ENCODE measurements at places on chromosomes 4 and X.

DNA sequence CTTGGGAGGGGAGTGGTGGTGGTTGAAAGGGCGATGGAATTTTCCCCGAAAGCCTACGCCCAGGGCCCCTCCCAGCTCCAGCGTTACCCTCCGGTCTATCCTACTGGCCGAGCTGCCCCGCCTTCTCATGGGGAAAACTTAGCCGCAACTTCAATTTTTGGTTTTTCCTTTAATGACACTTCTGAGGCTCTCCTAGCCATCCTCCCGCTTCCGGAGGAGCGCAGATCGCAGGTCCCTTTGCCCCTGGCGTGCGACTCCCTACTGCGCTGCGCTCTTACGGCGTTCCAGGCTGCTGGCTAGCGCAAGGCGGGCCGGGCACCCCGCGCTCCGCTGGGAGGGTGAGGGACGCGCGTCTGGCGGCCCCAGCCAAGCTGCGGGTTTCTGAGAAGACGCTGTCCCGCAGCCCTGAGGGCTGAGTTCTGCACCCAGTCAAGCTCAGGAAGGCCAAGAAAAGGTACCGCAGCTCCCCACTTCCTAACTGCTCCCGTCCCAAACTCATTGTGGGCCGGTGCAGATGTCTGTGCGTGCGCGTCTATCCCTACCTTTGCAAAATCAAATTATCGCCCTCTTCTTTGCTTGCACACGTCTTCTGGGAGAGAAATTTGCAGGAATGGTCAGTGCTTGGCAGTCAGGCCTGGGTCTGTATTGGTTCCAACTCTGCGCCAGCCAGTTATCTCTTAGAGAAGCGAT is 533 bp downstream of the IL15 start:
- DNase-seq, result no peak

GRCh38 chr4:175671491-175671934 is 140.6 kb downstream of the GPM6A start:
- DNase-seq, result no peak

GRCh38 chrX:128021566-128021965 is 30.6 kb downstream of the ACTRT1 start:
- DNase-seq, result no peak

- no peak for DNase-seq
These were observed 18.5 kb downstream of the STBD1 start for GRCh38 chr4:76325072-76325471.

DNA sequence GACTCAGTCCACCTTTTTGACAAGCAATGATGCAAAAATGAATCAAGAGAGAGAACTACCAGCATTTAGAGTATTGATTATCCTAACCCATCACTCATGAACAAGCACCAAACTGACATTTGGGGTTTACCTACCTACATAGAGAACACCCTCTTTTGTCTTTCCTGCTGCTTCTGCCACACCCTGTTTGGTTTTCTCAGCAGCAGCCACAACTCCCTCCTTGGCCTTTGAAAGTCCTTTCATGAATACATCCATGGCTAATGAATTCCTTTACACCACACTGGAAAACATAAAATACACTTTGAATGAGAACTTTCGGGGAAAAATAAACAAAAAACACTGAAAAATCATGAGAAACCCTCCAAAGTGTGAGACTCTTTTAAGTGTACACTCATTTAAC is 1.5 kb downstream of the SNCA start:
- no peak for DNase-seq

- DNase-seq, result no peak
These were observed 8.6 kb upstream of the TKTL2 start for GRCh38 chr4:163482190-163482589.

GRCh38 chrX:723781-724180 is 93.2 kb downstream of the SHOX start:
- DNase-seq, result no peak

GRCh38 chr4:105137121-105137875 is 9.4 kb upstream of the TET2 start:
- no peak for DNase-seq

DNA sequence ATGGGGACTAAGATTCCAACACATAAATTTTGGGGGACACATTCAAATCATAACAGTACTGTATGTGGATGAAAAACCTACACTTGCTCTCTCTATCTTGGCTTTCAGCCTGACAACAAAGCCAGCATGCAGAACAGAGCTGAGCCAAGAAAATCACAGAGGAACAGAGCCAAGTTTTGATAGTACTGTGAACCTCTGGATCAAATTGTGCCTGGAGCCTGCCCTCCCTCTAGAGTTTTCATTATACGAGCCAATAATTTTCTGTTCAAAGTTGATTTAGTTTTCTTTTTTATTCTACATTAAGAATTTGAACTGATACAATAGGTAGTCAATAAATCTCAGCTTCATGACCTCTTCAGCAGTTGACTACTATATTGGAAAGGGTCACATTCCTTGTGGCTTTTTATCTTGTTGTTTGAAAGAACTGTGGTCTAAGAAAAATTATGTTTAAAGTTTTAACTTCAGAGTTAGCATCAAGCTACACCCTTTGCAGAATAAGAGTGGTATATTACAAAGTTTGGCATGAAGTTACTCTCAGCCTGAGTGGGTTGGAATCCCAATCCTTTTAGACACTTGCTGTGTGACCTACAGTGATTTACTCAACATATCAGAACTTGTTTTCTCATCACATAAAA is 31.1 kb downstream of the GRID2 start:
- DNase-seq, result no peak

- no peak for DNase-seq
These were observed 324.3 kb downstream of the PTTG2 start for GRCh38 chr4:38284294-38285030.

DNA sequence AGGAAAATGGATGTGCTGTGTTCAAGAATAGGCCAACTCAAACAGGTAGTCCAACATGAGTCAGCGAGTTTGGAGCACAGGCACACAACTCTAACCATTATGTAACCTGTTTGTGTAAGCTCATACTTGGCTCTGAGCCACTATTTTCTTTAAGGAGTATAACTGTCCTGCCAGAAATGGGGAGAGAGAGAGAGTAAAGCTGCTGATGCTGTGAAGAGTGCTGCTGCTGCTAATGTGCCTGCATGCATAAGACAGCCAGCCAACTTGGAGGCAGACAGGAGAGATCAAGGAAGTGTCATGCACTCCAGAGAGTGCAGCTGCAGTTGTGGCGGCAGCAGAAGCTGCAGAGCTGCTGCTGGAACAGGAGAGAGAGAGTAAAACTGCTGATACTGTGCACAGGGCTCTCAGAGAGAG is 11.7 kb upstream of the STATH start:
- DNase-seq, result no peak

GRCh38 chr4:52750819-52751486 is at the start of gene ERVMER34-1:
Gene ERVMER34-1, minus strand, starts transcription at chr4:52751425. Its CDS starts 5,905 bp downstream, at chr4:52745520.
- DNase-seq, result no peak

DNA sequence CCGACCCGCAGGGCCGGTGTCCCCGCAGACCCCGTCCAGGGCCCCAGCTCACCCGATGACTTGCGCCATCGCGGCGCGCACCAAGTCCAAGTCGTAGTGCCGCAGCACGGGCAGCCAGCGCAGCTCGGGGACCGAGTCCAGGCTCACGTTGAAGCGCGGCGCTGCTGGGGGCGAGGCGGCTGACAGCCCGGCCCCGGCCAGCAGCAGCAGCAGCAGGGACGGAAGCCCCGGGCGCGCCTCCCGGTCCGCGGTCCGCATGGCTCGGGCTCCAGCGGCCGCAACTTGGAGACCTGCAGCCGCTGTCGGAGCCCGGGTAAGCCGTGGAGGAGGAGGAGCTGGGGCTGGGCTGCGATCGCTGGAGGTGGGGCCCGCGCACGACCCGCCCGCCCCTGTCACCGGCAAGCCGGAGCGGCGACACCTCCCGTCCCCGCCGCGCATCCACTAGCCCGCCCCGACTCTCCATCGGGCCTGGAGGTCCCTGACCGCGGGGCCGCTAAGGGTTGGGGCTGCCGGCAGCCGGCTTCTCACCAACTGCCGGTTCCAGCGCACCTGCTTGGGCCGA is at the start of gene NAAA:
TSS of gene NAAA (minus strand) at position 322 of the 562 bp plus-strand sequence. CDS start at position 258, 64 bp downstream.
- DNase-seq, result no peak

- no peak for DNase-seq
These were observed 54.2 kb upstream of the SPANXN3 start for GRCh38 chrX:143571521-143571920.

DNA sequence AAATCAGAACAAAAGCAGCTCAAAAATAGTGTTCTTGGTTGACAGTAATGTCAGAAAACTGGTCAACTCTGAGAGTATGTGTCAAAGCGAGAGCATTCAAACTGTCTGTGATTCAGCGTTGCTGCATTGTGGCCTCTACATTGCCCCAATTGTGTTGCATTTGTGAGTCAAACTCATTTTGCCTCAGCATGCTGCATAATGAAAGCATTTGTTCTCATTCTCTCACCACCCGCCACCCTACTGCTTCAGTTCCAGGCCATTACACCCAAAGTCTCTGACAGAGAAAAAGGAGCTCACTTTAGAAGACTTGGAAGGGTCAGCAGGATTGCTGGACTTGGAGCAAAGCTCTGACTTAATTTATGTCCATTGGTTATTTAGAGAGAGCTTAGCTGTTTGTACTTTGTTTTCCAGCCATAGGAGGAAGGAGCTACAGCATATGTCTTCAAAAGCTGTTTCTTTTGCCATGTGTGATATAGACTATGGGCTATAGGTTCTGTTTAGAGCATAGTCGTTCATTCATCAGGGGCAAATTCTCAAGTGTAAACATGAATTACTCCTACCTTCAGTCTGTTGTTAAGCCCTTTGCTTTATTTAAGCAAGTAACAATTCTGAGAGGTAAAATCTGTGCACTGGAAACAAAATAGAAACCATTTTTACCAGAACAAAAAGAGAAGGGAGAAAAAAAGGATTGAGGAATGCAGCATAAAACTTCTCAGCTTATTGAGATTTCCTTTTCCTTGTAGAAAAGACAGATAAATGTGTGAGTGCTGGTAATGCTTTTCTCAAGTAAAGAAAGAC is 153.4 kb upstream of the ANK2 start:
- no peak for DNase-seq

DNA sequence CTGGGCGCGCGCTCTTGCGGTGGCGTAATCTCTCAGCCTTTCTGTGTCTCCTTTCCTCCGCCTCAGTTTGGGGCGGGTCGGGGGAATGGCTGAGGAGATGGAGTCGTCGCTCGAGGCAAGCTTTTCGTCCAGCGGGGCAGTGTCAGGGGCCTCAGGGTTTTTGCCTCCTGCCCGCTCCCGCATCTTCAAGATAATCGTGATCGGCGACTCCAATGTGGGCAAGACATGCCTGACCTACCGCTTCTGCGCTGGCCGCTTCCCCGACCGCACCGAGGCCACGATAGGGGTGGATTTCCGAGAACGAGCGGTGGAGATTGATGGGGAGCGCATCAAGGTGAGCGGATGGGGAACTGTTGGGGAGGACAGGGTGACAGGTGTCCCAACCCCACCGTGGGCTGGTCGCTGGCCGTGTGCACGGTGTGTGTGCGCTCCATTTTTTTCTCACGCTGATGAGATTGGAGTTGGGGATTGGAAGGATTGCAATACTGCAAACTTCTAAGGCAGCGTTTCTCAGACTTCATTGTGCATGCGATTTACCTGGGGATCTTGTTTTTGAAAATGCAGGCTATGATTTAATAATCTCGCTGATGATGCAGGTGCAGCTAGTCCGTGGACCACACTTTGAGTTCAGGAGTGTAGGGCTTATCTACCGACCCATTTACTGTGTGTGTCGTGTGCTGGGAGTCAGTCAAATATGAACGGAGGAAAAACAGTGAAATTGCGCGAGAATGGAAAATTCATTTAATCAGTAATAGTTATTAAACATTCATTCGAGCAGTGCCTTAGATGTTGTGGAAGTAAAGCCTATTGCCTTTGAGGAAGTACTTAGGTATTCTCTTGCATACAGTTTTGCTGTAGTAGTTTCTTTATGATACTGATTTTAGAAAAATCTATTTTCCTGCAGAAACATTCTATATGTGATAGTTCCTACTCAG is at the start of gene RAB33B:
TSS of gene RAB33B (plus strand) at position 11 of the 935 bp plus-strand sequence. CDS start at position 86, 75 bp downstream.
- no peak for DNase-seq

DNA sequence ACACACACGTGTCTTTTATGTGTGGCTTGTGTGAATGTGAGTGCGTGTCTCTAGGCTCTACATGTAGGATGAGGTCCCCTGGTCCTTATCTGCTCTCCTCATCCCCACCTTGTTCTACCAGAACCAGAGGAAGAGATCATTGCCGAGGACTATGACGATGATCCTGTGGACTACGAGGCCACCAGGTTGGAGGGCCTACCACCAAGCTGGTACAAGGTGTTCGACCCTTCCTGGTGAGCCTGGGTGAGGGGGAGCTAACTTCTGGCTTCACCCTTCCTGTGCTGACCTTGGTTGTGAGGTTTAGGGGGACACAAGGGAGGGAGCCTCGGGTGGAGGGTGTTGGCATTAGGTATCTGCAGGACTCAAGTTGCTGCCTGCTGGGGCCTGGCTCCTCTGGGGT is 3.3 kb downstream of the PQBP1 start:
- DNase-seq, result no peak

- DNase-seq, result no peak
These were observed 816.4 kb upstream of the FRG1 start for GRCh38 chr4:189124149-189124758.

DNA sequence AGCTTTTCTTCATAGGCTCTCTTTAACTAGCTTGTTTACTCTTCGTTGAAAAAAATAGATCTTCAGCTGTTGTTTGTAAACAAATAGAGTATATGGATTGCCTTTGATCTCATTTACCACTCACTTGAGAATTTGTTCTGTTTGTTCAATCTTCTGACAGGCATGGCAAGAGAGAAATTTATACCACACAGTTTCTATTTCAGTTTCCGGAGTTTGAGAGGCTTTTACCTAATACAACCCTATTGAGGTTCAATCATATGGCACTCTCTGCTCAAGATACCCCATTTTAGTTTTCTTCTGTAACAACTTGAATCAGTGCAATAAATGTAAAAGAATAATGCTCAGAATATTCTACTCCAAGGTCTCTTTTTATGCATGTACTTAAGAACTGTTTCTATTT is 148.0 kb downstream of the EMCN start:
- DNase-seq, result no peak

- peak; percentile 5 for DNase-seq
These were observed 80.5 kb upstream of the PPARGC1A start for GRCh38 chr4:23970201-23970850.

DNA sequence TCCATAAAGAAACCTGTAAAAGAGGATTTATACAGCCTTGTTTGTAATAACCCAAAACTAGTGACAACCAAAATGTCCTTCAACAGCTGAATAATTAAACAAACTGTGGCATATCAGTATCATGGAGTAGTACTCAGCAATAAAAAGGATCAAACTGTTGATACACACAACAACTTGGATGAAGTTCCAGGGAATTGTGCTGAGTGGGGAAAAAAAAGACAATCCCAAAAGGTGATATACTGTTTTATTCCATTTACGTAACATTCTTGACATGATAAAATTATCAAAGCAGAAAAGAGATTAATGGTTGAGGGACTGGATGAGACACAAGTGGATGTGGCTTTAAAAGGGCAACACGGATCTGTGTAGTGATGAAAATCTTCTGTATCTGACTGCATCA is 7.8 kb downstream of the CLIC2 start:
- DNase-seq, result no peak

Measured in DMS79 (cell line).